Renal cortex interstitium (tissue), 15 donors: ENCODE measurements at places on chromosomes 7 and 10. TPM values are rescaled to one million over a fixed set of nuclear protein-coding genes. Genes with fewer than 3 reads are reported as not detected.

CYP3A7 gene
- 0.91 TPM for polyA plus RNA-seq

CTAGE4 gene
- 3.2 TPM for polyA plus RNA-seq

PITX3 gene
- 1.4 TPM for polyA plus RNA-seq

GRID1 gene
- polyA plus RNA-seq, result 1.8 TPM

MOGAT3 gene
- 0.99 TPM for polyA plus RNA-seq

PPIF gene
- polyA plus RNA-seq, result 71.6 TPM

GRCh38 chr10:115936926-115937767, 335.9 kb downstream of the GFRA1 start:
- no peak for DNase-seq

- no peak for DNase-seq
Observed at GRCh38 chr10:86423739-86424138, 57.1 kb upstream of the GRID1 start.

GRCh38 chr7:123112833-123113232, 86.9 kb downstream of the SLC13A1 start:
- DNase-seq, result no peak

GRCh38 chr10:50614444-50615137, 9.2 kb downstream of the SGMS1 start:
- DNase-seq, result no peak

DNA sequence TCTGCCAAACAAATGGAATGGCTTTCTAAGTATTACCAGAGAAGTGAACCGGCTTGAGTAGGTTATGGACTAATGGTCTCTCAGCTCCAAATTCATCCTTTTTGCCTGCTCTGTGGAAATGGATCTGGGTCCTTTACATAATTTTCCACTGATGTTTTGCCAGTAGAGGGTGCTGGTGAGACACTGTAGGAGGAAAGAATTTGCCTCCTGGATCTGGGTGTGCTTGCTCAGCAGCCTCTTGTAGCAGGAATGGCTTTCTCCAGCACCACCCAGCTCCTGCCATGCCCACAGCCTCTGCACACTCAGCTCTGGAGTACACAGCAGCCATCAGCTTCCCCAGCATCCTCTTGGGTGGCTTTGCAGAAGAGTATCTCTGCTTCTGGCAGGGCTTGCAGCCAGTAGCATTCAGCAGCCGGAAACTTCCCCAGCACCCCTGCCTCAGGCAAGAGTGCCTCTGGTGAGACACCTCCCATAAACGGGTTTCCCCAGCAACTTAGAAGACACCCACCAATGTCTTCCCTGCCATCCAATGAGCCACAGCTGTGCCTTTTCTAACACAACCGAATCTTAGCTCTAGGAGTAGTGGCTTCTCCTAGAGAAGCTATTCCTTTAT, 235.0 kb upstream of the PLPP4 start:
- DNase-seq, result peak; percentile 8
